ENCODE measurements at places on chromosomes 5 and 9.

DNA sequence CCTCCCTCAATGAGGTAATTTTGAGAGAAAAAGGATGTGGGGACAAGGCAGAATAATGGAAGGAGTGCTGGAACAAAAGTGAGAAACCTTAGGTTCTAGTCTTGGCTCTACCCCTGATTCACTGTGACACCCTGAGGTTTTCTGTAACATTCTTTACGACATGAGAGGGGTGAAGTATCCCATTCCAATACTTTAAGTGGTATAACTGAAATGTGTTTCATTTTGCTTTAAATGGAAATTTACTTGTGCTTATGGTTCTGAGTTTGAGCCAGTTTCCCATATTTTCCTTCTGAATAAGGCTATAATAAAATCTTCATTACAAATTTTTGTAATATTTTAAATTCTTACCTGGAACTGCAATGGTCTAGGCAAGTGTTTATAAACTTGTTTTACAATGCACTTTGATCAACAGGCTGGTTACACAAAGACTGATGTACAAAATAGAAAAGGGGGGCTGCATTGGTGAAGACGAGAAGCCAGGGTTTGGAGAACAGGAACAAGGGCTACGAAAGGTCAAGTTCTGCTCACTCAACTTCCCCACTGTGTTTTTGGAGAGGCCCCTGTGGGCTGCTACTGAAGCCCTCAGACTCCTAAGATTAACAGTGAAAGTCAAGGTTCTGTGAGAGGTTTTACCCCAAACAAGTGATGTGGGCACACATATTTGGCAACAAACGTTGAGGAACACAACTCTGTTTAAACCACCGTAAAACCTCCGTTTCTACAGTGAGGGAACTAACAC, 171.9 kb upstream of the ELL2 start:
- no peak for DNase-seq

- DNase-seq: no peak
Measured at GRCh38 chr5:142216931-142217330, 107.9 kb downstream of the SPRY4 start.

- no peak for DNase-seq
Measured at GRCh38 chr9:83144492-83144891, 81.5 kb upstream of the RASEF start.

DNA sequence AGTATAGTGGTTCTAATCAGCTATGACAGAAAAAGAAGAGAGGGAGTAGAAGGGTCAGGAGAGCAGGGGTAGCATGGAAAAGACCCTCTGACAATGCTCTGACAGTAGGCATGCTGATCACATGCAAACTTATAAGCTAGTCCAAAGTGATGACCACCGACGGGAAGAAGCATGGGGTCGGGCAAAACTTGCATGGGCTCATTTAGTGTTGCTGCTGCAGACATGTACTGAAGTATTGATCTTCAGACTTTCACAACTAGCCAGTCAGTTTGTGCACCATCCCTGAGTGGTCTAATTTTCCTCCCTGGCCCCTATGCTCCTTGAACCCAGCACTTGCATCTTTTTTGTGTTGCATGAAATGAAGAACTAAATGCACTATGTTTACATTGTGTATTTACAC, 225.4 kb downstream of the SYK start:
- peak; percentile 80 for DNase-seq

GRCh38 chr5:26674846-26675245, 363.5 kb downstream of the CDH9 start:
- no peak for DNase-seq

- DNase-seq: no peak
Measured at GRCh38 chr9:77968506-77968905, 63.1 kb downstream of the GNAQ start.

DNA sequence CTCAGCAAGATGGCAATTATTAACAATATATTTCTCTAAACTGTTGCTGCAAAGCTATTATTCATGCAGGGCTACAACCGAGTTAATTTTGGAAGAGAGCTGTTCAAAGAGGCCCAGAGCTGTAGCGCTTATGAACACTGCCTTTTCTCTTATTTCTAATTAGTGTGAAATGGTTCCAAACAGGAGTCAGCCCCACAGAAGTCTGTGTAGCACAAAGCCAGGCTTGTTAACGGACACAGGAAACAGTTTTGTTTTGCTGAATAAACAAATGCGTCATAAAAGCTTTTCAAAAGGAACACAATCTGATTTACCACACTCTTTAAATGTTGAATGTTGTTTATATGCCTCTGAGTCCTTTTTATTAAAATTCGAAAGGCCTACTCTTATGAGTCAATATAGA, 396.5 kb downstream of the ANXA1 start:
- DNase-seq: no peak

DNA sequence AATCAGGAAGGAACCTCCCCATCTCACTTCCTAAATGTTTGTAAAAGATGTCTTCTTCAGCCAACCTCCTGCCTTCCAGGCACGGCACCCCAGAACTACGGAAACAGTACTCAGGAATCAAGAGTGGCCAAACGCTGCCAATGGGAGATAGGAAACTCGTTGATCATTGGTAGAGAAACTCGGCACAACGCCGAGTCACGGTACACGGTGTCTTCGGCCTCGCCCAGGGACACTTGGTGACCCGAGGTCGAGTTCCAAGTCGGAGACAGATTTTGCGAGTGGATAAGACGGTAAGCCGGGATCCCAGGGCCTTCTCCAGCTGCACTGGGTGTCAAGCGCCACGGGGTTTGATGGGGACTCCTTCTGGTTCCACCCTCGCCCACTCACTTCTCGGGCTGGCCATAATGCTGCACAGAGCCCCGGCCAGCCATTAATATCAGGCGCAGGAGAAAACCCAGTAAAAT, 343 bp downstream of the KIAA0825 start:
- DNase-seq: peak; percentile 92

DNA sequence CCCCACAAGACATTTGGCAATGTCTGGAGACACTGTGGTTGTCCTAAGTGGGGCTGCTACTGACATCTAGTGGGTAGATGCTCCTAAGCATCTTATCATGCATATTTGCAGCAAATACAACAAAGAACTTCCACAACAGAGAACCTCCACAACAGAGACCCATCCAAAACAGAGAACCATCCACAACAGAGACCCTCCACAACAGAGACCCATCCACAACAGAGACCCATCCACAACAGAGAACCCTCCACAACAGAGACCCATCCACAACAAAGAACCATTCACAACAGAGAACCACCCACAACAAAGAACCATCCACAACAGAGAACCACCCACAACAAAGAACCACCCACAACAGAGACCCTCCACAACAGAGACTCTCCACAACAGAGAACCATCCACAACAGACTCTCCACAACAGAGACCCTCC, 32.8 kb downstream of the ARPC5L start:
- DNase-seq: no peak

- DNase-seq: no peak
Measured at GRCh38 chr5:155471027-155471426, 457.5 kb downstream of the KIF4B start.

GRCh38 chr5:144028058-144028457, 142.4 kb downstream of the YIPF5 start:
- no peak for DNase-seq

DNA sequence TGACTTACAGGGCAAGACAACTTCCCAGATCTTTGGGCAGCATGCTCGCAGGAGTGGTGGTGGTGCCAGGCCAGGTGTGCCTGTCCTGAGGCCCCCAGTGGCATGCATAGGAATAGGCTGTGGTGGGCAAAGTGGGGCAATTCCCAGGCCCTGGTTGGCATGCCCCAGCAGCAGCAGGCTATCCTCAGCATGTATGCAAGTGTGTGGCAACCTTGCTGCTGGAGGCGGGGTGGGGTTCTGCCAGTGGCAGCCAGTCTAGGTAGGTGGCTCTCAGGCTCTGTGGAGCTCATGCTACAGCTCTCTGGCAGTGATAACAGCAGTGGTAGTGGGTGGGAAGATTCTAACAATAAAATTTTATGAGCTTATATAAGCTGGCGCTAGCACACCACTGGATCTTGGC, 27.7 kb upstream of the C6 start:
- DNase-seq: no peak

GRCh38 chr5:172492097-172492840, 37.9 kb upstream of the SH3PXD2B start:
- DNase-seq: no peak

DNA sequence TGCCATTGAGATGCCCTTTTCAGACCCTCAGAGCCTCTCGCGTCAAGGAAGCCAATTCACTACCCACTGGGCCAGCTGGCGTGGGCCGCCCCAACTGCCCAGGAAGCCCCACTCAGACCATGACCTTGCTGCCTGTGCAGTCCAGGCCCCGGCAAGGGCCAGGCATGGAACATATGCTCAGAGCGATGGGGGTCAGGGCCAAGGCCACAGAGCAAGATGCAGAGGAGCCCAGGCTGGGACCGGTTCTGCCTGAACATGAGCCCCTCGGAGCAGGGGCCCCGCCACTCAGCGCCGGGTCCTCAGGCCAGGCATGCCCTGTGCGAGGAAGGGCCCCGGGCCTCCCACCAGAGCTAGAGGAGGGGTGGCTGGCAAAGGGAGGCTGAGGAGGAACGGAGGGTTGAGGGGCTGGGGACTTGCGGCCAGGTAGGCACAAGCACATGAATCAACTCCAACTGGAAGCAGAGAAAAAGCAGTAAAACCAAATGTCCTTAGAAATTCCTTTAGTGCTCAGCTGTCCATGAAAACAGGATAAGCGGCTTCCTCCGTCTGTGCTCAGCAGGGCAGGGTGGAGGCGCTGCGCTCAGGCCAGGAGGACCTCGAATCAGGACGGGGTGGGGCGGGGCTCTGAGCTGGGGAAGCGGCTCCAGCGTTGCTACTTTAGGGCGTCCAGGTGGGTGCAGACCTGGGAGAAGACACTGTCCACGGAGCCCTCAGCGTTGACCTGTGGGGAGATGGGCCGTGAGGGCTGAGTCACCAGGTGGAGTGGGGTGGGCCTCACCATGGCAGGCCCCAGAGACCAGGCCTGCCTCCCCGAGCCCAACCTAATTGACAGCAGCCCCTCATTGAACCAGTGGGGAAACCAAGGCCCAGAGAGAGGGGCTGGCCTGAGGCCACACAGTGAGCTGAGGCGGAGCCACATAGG, 9.9 kb downstream of the AK1 start:
- no peak for DNase-seq

- no peak for DNase-seq
Measured at GRCh38 chr9:88370346-88370745, 17.9 kb upstream of the SPIN1 start.

- DNase-seq: no peak
Measured at GRCh38 chr5:107812570-107813141, 141.9 kb upstream of the EFNA5 start.

- peak; percentile 96 for DNase-seq
Measured at GRCh38 chr5:103562453-103563157, at the start of gene NUDT12. TSS of gene NUDT12 (minus strand) at chr5:103562789. CDS start at chr5:103560248, 2,541 bp downstream.

DNA sequence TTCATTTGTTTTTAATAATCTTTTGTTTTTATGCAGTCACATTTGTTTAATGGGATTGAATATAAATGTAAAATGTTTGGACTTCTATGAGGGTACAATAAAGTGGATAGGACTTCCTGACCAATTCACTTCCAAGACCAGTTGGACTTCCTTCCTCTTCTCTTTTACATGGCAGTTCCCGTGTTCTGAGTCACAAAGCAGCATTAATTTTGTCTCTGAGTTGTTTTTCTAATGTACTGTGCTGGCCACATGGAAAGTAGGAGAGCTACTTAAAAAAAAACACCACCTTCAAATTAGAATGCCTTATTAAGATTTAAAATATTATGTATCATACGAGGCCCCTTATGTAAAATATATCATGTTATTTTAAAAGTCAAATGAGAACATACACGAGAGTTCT, 87.3 kb downstream of the CCDC171 start:
- DNase-seq: no peak

- no peak for DNase-seq
Measured at GRCh38 chr5:122144236-122144635, 14.9 kb downstream of the ZNF474 start.

- DNase-seq: no peak
Measured at GRCh38 chr9:31604531-31604930, 779.9 kb upstream of the ACO1 start.

DNA sequence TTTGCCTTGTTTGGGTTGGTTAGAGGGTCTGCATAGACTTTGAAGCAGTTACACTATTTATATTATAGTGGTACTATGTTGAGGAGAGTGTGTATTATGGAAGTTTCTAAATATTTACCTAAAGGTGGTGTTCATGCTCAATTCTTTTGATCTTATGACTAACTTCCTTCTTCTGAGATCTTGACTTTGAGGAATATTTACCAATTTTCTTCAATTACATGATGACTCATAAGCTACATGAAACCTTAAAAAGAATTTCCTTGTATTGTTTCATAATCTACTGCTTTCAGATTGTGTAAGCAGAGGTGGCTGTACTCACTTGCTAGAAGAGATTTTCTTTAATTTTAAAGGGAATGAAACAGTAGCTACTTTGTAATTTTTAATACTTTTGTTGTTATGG, 276.1 kb downstream of the TAF11L14 start:
- no peak for DNase-seq

- no peak for DNase-seq
Measured at GRCh38 chr9:33924978-33925797, 108.2 kb downstream of the UBE2R2 start.

DNA sequence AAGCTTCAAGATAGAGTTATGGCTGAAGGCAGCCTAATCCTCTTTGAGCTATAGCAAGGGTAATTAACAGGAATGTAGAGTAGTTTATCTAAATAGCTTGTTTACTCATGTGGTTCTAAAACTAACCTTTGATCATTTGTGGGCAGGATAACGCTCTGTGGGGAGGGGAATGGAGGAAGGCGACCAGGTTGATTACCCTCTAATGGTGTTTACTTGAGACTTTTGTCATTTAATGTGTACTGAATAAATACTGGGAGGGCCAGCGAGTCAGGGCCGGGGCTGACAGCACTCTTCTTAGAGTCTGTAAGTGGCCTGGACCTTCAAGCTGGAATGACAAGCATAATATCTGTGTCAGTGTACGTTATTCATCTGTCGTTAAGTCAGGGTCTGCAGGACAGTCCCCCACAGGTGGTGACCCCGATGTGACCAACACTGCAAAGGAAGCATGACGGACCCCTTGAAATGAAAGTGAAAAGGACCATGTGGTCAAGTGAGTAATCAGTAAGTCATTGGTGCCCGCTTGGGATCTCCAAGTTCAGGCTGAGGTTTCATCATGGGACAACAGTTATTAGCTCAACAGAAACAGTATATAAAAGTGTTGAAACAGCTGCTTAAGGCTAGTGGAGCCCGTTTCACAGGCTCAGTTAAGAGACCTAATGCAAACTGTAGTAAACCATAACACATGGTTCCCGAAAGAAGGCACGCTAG, 162.6 kb downstream of the CPLANE1 start:
- no peak for DNase-seq
